ENCODE measurements at places on chromosomes 2 and 18.

DNA sequence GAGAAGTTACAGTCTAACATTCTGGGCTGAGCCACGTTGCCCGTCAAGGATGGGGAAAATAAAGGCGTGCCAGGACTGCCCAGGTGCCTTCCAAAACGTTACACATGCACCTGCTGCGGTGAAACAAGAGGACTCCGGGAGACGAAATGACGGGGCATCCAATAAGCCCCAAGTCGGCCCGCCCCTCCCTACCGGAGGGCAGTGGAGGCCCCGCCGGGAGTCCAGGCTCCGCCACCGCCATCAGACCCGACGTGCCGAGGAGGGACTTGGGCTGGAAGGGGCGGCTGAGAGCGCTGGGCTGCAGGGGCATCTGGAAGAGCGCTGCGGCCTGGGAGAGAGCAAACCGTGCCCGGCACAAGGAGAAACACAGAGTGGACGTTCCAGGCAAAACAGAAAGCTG is 112.5 kb upstream of the GPC1 start:
- no peaks in the 10 kb centered on the region for H3K27me3 ChIP-seq
- DNase-seq, result no peak
- H3K4me1 ChIP-seq, result no peaks in the 10 kb centered on the region
- H3K4me3 ChIP-seq, result no peak overlapping the region
- no peak overlapping the region for H3K27ac ChIP-seq

GRCh38 chr2:79162801-79163200 is 3.2 kb upstream of the REG3A start:
- H3K4me1 ChIP-seq, result no peaks in the 10 kb centered on the region
- H3K27ac ChIP-seq, result no peak overlapping the region
- no peak overlapping the region for H3K4me3 ChIP-seq
- no peaks in the 10 kb centered on the region for H3K36me3 ChIP-seq
- no peak for DNase-seq
- H3K27me3 ChIP-seq, result no peaks in the 10 kb centered on the region

GRCh38 chr2:52343706-52344266 is 1311.9 kb upstream of the NRXN1 start:
- no peak overlapping the region for H3K4me3 ChIP-seq
- H3K36me3 ChIP-seq, result no peaks in the 10 kb centered on the region
- H3K27me3 ChIP-seq, result no peaks in the 10 kb centered on the region
- peaks cover 15% of the 10 kb centered on the region for H3K4me1 ChIP-seq
- no peak overlapping the region for H3K27ac ChIP-seq

DNA sequence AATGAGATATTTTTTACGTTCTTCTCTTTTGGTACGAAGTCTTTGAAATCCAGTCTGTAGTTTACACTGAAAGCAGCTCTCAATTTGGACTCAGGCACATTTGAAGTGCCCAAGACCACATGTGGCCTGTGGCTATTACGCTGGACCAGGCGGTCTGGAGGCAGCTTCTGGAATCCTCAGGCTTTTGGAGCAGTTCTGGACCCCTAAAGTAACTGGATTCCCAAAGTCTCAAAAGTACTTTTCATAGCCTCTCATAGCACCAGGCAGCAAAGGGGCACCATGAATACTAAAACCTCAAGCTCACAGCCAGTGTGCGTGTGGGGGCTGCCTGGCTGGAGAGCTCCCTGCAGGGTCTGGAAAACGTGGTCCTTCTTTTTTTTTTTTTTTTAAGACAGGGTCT is 119.0 kb downstream of the SMAD7 start:
- H3K27me3 ChIP-seq, result no peaks in the 10 kb centered on the region
- H3K27ac ChIP-seq, result no peak overlapping the region
- H3K4me3 ChIP-seq, result no peak overlapping the region
- DNase-seq, result no peak

GRCh38 chr2:55076721-55077120 is 26.5 kb upstream of the RTN4 start:
- no peak overlapping the region for H3K27ac ChIP-seq
- no peaks in the 10 kb centered on the region for H3K4me1 ChIP-seq
- H3K36me3 ChIP-seq, result no peaks in the 10 kb centered on the region
- H3K27me3 ChIP-seq, result no peaks in the 10 kb centered on the region
- no peak overlapping the region for H3K4me3 ChIP-seq

- no peak overlapping the region for H3K4me3 ChIP-seq
- DNase-seq, result no peak
- no peaks in the 10 kb centered on the region for H3K36me3 ChIP-seq
- no peaks in the 10 kb centered on the region for H3K4me1 ChIP-seq
These were observed 98.1 kb downstream of the RNF144A start for GRCh38 chr2:7015007-7015950.

- H3K27ac ChIP-seq, result no peak overlapping the region
- H3K27me3 ChIP-seq, result no peaks in the 10 kb centered on the region
- no peak for DNase-seq
- no peak overlapping the region for H3K4me3 ChIP-seq
These were observed 50.6 kb upstream of the RMDN2 start for GRCh38 chr2:37874470-37874869.

DNA sequence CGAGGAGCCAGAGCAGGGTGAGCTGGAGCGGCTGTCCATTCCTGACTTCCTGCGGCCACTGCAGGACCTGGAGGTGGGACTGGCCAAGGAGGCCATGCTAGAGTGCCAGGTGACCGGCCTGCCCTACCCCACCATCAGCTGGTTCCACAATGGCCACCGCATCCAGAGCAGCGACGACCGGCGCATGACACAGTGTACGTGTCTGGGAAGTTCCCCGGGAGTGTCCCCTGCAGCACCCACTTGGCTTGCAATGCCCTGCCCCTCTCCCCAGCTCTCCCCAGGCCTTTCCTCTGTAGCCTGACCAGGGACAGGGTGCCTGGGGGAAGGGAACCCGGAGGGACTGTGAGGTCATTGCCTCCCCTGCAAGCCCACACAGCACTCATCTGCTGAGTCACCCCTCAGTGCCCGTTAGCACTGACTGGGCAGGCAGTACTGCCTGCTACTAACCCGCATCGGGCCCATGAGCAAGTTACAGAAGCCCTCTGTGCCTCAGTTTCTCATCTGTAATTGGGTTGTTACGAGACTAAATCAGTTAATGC is 29.4 kb upstream of the GMPPA start:
- no peaks in the 10 kb centered on the region for H3K36me3 ChIP-seq
- no peaks in the 10 kb centered on the region for H3K4me1 ChIP-seq
- no peak overlapping the region for H3K27ac ChIP-seq
- H3K27me3 ChIP-seq, result no peaks in the 10 kb centered on the region

- no peaks in the 10 kb centered on the region for H3K27me3 ChIP-seq
- no peaks in the 10 kb centered on the region for H3K4me1 ChIP-seq
- no peak for DNase-seq
- no peaks in the 10 kb centered on the region for H3K36me3 ChIP-seq
- no peak overlapping the region for H3K27ac ChIP-seq
These were observed 387.3 kb downstream of the STK39 start for GRCh38 chr2:167860082-167860481.

GRCh38 chr18:34514238-34514637 is 195.9 kb upstream of the DTNA start:
- H3K27me3 ChIP-seq, result no peaks in the 10 kb centered on the region
- DNase-seq, result no peak
- H3K4me3 ChIP-seq, result no peak overlapping the region
- H3K36me3 ChIP-seq, result no peaks in the 10 kb centered on the region
- no peaks in the 10 kb centered on the region for H3K4me1 ChIP-seq
- no peak overlapping the region for H3K27ac ChIP-seq

DNA sequence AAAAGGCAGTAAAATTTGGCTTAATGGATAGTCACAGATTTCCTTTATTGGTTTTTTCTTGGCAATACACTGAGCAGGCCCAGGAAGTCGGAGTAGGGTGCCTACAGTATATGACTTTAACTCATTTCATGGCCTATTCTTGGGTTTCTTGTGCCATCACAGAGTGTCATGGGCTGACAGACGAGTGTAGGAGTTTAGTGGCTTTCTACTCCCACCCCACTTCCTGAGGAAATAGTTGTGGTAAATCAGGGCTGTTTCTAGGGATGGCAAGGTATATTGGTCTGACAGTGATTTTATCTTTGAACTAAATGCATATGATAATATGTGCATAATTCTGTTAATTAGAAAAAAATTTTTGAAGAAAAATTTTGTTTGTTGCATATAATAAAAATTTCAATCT is 100.1 kb downstream of the PLCL1 start:
- H3K4me1 ChIP-seq, result no peaks in the 10 kb centered on the region
- no peak overlapping the region for H3K4me3 ChIP-seq
- H3K27me3 ChIP-seq, result no peaks in the 10 kb centered on the region
- DNase-seq, result no peak
- H3K36me3 ChIP-seq, result no peaks in the 10 kb centered on the region

DNA sequence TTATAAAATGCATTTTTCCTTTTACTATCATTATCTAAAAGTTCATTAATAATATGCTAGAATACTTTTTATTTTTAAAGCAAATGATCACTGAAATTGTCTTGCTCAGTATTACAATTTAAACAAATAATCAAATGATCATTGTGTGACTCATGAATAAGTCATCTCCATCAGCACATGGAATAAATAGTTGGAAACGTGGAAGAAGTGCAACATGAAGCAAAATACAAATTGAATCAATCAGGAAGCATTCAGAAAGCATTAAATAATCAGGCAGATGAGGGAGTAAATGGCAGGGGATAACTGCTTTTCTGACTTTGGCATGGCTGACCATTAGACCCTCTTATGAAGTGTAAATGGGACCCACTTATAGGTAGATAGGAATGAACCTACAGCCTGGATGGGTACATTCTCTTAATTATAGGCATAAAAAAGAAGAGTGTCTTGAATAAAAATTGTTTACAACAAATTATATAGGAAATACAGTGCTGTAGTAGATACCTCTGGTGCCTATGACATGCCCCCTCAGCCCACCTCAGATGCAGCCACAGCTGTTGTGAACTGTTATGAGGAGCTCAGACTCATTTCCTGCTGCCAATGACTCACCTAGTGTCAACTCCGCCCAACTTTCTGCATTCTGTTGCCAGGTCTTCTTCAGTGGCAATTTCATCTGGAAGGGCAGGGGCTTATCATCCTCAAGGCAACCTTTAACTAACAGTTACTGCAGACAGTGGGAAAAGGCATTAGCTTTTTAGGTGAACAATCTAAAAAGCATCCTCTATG is 936.0 kb downstream of the TRIB2 start:
- H3K27me3 ChIP-seq, result no peaks in the 10 kb centered on the region
- no peak overlapping the region for H3K4me3 ChIP-seq

DNA sequence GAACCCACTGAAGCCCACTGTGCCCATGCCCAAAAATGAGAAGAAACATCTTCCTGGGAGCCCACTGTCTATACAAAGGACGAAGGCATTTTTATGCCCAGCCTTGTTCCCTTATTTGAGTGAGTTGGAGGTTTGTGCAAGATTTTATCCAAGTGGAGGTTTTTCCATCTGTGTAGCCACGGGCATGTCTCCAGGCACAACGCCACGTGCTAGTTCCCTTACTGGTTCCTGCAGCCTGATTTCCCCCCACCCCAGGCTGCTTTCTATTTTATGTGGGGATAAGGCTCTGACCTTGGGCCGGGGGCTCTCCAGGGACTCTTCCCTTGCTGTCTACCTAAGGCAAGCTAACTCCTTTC is 22.2 kb upstream of the TXNL4A start:
- H3K4me1 ChIP-seq, result no peaks in the 10 kb centered on the region
- no peak overlapping the region for H3K4me3 ChIP-seq
- peaks cover 48% of the 10 kb centered on the region for H3K36me3 ChIP-seq
- H3K27me3 ChIP-seq, result no peaks in the 10 kb centered on the region
- no peak overlapping the region for H3K27ac ChIP-seq
- no peak for DNase-seq

DNA sequence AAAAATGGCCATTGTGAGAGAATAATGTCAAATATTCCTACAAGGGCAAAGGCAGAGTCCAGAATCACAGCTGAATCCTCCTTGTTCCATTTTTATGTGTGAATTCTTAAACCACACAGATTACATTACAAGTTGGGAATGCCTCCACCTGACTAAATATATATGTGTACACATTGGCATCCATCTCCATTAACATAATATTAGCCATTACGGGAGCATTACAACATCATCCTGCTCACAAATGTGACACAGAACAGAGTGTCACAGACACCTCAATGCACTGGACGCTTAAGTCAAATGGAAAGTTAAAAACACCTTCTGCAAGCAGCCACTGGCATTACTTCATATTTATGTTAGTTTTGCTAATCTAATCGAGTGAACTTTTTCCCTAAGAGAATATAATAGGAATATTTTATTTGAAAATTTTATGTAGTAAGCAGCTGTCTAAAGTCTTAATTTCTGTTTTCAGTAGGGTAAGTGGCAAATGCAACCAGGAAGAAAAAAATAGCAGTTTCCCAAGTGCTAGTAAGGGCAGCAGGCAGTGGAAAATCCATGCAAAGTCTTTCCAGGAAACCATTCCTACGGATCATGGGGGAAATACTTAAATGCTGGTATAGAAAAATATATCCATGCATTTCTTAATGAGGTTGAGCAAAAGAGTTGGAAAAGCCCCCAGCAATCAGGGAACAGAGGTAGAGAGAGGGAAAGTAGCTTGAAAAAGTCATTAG is 255.6 kb downstream of the OSR1 start:
- H3K36me3 ChIP-seq, result no peaks in the 10 kb centered on the region
- no peaks in the 10 kb centered on the region for H3K27me3 ChIP-seq
- H3K27ac ChIP-seq, result no peak overlapping the region
- no peaks in the 10 kb centered on the region for H3K4me1 ChIP-seq
- no peak for DNase-seq

GRCh38 chr2:9778012-9778411 is 65.3 kb upstream of the TAF1B start:
- H3K27me3 ChIP-seq, result no peaks in the 10 kb centered on the region
- peaks cover 15% of the 10 kb centered on the region for H3K4me1 ChIP-seq
- H3K4me3 ChIP-seq, result no peak overlapping the region
- no peaks in the 10 kb centered on the region for H3K36me3 ChIP-seq

DNA sequence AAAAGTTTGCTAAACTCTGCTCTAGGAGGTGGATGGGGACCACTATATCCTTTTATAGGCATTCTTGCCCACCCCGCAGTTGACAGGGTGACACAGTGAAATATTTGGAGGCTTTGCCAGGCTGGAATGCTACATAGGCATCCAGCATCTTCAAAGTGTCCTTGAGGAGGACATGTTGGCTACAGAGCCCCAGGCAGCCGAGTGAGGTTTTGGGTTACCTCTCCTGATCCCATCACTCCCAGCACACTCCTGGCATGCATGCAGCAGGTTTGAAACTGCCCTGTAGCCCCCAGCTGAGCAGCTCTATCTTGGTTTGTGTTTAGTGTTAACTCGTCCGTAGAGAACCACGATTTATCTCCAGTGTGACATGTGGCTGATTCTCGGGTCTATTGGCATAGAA is 7.3 kb downstream of the FOSL2 start:
- H3K4me1 ChIP-seq, result peaks cover 72% of the 10 kb centered on the region
- H3K27ac ChIP-seq, result no peak overlapping the region
- no peaks in the 10 kb centered on the region for H3K27me3 ChIP-seq
- DNase-seq, result no peak
- peaks cover 10% of the 10 kb centered on the region for H3K36me3 ChIP-seq

- no peak overlapping the region for H3K4me3 ChIP-seq
- H3K27me3 ChIP-seq, result no peaks in the 10 kb centered on the region
- H3K27ac ChIP-seq, result no peak overlapping the region
- no peak for DNase-seq
- H3K36me3 ChIP-seq, result no peaks in the 10 kb centered on the region
These were observed 39.2 kb downstream of the C2orf76 start for GRCh38 chr2:119327431-119327830.
